ENCODE measurements at places on chromosomes 2 and 18.
A peak's percentile ranks its signal among the peaks of the same experiment; 100 is the strongest.

DNA sequence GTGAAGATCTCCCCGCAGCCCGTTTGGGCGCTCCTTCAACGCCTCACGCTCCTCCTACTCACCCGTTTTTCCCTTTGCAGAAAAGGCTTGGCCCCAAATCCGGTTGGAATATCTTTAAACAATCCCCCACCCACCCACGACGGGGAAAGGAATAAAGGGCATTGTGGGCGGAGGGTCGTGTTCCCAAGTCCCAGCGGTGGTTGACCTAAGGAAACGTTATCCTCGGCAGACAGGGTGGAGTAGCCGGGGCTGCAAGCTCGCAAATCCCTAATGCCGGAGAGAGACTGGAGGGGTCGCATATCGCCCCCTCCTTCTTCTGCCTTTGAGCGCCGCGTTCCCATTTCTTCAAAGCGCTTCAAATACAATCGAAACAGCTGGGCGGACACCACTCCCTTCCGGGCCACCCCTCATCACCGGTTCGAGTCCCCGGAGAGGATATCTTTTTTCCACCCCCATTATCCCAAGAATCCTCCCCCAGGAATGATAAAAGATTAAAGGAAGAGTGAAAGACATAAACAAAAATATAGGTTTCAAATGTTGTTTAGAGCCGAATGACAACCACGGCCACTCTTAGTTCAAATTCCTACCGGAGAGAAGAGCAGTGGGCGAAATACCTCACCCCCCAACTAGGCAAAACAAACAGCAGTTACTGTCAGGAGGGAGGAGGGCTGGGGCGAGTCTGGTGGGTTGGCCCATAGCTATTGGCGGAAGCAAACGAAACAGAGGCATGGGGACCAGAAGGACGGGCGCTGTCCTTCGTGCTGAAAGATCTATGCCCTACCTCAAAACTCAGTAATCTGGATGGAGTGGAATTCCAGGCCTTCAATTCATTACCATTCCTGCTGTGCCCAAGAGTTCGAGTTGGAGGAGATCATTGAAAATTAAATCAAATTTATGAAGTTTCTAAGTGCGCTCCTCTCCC, 2.8 kb upstream of the GAD1 start:
- DNase-seq = peak; percentile 95

GRCh38 chr2:11872247-11872947, 126.0 kb downstream of the LPIN1 start:
- no peak for DNase-seq

DNA sequence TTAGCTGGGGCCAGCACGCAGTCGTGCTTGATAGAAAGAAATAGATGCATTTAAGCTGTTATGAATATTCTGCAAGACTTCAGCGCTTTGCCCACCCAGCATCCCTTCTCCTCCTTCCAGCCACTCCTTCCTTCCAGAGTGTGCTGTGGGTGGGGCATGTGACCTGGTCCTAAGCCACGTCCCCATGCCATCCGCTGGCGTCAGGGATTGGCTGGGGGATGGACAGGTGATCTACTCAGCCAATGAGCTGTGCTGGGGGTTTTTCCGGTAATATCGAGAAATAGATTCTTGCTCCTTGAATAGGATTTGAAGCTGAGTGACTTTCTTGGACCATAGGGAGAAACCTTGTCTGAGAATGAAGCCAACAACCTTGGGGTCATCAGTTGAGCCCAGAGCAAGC, 4.8 kb upstream of the ZAP70 start:
- peak; percentile 53 for DNase-seq

DNA sequence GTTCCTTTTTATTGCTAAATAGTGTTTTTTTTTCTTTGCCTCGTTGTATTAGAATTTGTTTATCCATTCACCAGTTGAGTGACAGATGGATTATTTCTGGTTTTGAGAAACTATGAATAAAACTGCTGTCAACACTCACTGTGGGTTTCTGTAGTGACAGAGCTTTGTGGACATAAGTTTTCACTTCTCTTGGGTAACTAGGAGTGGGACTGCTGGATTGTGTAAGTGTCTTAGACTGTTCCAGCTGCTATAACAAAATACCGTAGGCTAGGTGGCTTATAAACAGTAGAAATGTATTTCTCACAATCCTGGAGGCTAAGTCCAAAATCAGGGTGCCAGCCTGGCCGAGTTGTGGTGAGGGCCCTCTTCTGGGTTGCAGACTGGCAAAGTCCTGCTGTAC, 71.9 kb downstream of the TNFRSF11A start:
- no peak for DNase-seq

- DNase-seq = no peak
Measured at GRCh38 chr2:159518321-159519005, 97.9 kb downstream of the BAZ2B start.

- no peak for DNase-seq
Measured at GRCh38 chr18:63091671-63092364, 227.8 kb downstream of the BCL2 start.

- DNase-seq = no peak
Measured at GRCh38 chr2:191165176-191165643, 14.4 kb upstream of the STAT4 start.

- peak; percentile 91 for DNase-seq
Measured at GRCh38 chr2:216765761-216766262, 70.5 kb upstream of the IGFBP5 start.

- DNase-seq = no peak
Measured at GRCh38 chr2:133434959-133435668, 133.1 kb downstream of the NCKAP5 start.

DNA sequence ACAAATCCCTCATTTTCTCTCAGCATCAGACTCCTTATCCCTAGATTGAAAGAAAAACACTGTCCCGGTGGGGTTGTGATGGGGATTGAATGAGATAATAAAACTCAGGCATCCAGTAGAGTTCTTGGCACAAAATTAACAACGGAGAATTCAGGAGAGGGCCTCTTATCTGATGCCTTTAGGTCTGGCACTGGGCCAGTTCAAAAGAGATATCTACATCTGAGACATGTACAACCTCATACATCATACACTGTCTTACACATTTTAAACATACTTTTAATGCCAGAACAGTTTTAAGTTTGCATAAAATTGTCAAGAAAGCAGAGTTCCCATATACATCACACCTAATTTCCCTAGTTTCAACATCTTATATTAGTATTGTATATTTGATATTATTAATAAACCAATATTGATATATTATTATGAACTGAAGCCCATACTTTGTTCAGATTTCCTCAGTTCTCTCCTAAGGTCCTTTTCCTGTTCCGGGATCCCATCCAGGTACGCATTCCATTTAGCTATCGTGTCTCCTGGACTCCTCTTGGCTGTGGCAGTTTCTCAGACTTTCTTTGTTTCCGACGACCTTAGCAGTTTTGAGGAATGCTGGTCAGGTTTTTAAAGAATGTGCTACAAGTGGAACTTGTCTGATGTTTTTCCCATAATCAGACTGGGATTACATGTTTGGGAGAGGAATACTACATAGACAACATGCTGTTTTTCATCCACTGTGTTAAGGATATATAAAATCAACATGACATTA, 27.8 kb downstream of the NXPH2 start:
- DNase-seq = no peak

DNA sequence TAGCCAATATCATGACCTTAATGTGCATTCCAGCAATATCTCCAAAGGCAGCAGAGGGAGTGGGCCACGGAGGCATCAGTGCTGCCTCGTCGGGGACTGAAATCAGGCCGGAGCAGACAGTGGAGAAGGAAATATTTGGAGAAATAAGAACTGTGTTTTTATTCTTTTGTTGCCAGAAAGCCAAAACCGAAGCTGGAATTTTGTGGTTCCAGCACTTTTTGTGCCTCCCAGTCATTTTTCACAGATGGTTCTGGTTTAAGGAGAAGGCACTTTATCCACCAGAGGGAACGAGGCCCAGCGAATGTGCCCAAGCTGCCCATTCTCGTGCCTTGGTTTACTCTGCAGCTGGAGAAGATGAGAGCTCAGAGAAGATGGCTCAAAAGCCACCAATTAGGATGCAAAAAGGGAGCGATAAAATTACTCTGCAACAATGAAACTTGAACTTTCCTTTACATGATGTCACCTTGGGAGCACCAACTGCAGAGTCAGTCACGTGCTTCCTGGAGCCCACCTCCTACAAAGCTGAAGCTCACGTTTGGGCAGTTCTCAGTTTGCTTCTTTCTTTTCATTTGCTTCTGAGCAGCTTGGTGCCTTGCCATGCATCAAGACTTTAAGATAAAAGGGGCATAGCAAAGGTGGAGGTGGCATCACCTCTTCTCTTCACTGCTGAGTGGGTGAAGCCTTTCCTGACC, 288.7 kb downstream of the LPIN1 start:
- DNase-seq = no peak

DNA sequence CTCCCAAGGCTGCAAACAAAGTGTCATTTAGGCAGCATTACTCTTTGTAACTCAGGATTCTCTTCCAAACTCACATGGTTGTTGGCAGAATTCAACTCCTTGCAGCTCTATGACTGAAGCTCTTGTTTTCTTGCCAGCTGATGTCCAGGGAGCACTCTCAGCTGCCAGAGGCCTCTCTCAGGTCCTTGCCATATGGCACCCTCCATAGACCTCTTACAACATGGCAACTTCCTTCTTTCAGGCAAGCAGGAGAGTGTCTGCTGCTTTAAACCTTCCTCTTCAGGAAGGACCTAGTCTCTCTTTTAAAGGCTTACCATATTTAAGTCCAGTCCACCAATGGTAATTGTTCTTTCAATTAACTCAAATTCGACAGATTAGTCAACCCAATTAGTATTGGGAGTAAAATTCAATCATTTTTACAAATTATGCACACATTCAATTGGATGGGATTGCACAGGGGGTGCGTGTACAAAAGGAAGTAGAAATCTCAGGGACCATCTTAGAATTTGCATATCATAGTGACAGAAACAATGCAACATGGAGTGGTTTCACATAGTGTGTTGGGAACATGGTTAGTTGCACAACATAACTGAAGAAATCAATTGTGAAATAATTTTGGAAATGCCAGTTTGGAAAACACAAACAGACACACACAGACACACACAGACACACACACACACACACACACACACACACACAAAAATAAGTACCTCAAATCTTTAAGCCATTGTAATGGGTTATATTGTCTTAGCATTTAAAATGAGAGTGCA, 893.5 kb upstream of the ZEB2 start:
- no peak for DNase-seq

DNA sequence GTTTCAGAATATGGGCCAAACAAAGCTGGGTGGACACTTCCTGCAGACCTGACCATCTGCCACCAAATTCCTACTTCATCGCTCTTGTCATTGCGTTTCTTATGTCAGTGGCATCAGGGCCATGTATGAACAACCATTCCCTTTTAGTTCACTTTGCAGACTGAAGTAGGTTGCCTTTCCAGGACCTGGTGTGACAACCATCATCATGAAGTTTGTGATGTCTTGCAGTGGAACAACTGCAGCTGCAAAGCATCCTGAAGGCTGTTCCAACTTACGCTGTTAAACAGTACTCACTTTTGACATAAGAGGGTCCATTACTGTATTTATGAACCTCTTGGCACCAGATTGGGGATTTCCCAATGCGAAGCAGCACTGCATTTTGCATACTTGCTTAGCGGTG, 511.6 kb downstream of the ARHGAP15 start:
- no peak for DNase-seq

- peak; percentile 76 for DNase-seq
Measured at GRCh38 chr2:48767330-48767729, 11.8 kb upstream of the LHCGR start.

DNA sequence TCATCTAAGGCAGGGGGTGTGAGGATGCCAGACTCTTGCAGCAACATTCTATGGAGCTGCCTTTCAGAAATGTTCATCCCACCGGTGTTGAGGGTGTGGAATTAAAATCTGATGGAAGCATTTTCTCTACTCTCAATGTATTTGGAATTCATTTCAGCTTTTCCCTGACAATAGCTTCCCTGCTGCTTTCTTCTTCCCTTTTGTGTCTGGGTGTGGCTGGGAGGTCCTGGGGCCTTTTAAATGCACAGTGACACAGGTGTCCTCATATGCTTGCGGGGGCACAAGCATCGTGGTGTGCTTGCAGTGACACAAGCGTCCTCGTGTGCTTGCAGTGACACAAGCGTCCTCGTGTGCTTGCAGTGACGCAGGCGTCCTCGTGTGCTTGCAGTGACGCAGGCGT, 43.4 kb upstream of the ASB18 start:
- DNase-seq = no peak

DNA sequence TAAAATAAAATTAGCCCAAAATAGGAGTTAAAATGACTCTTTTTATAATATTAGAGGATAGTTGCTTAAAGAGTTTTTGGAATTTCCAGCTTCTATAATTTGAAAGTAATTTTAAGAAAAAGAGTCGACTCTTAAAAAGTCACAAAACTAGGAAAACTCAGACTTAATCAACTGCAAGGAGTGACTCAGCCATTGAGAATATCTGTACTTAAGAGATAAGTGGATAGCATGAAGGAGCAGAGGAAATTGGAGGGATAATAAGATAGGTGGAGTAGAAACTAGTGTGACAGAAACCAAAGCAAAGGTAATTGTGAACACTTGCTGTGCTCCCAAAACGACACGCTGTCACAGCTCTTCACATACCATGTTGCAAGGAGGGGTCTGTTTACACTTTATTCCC, 8.4 kb downstream of the RSAD2 start:
- no peak for DNase-seq

DNA sequence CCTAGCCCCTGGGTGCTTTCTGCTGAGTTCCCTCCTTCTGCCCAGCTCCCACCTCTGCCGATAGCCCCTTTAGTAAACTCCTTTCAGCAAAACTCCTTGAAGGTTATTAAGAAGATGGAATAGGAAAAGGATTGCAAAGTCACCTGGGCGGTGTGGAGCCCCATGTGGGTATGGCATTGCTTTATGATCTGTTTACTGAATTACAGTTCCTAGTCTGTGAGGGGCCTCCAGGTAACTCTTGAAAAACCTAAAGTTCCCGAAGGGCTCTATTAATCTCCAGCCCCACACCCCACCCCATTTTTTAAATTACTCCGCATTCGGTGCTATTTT, 116.9 kb upstream of the UXS1 start:
- DNase-seq = no peak

- no peak for DNase-seq
Measured at GRCh38 chr2:173238385-173238784, 116.3 kb upstream of the CDCA7 start.

DNA sequence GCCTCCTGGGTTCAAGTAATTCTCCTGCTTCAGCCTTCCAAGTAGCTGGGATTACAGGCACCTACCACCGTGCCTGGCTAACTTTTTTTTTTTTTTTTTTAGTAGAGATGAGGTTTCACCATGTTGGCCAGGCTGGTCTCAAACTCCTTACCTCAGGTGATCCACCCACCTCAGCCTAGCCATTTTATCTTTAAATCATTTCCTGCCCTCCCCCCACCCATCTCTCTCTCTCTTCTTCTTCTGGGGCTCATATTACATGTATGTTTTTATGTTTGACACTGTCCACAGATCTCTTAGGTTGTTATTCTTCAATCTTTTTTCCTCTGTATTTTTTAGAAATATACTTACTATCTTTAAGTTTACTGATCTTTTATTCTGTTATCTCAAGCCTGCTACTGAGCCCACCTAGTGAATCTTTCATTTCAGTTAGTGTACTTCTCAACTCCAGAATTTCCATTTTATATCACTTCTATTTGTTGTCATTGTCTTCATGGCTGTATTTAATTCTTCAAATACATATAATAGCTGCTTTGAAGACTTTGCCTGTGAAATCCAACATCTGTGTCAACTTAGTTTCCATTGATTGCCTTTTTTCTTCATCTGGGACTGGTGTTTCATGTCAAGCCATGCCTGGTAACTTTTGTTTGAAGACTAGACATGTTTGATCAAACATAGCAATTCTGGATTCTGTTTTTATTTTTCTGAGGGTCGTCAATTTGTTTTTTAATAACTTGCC, 16.2 kb downstream of the PLB1 start:
- DNase-seq = no peak

Measured in endodermal cell (in vitro differentiated cells).